ENCODE measurements at places on chromosomes 12 and 14. TPM values are rescaled to one million over a fixed set of nuclear protein-coding genes. Genes with fewer than 3 reads are reported as not detected.

GRCh38 chr12:89414851-89415250, 62.5 kb upstream of the DUSP6 start:
- no peak for DNase-seq

GRCh38 chr14:57352396-57353170, 37.8 kb upstream of the NAA30 start:
- peak; percentile 13 for DNase-seq

DNA sequence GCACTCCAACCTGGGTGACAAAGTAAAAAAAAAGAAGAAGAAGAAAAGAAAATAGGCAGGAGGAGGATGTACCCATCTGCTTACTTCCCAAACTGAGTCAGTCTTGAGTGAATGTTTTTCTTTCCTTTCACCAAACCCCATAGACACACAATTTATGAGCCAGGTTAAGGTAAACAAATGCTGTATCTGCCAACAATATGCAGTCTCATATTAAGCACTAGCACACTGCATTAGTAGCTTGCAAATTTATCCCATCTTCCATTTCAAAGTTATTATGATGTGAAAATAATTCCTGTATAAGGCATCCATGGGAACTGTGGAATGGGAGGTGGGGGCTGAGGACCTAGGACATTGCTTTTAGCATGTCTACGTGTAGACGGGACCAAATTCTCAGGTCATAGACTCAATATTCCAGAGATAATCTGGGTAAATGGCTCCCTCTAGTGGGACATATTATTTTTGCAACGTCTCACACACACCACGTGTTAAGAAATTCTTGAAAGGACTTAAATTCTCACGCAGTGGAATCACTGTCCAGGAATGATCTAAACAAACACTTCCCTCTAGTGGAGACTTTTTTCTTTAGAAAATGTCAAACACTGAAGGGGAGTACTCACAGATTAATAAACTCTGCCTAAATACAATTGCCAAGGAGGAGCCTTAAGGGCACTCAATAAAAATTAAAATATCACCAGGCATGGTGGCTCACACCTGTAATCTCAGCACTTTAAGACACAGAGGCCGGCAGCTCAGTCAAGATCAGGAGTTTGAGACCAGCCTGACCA, 17.1 kb upstream of the OR10P1 start:
- peak; percentile 96 for DNase-seq

GRCh38 chr12:87779016-87779415, 250.2 kb downstream of the C12orf50 start:
- DNase-seq: no peak

GRCh38 chr14:65949711-65950516, 536.3 kb upstream of the CCDC196 start:
- DNase-seq: no peak

GRCh38 chr12:71846322-71846940, 6.9 kb downstream of the TBC1D15 start:
- DNase-seq: peak; percentile 65

GRCh38 chr14:70282666-70283065, 76.8 kb downstream of the COX16 start:
- DNase-seq: no peak

GRCh38 chr14:22422238-22422637, 166.8 kb downstream of the DAD1 start:
- DNase-seq: no peak

DNA sequence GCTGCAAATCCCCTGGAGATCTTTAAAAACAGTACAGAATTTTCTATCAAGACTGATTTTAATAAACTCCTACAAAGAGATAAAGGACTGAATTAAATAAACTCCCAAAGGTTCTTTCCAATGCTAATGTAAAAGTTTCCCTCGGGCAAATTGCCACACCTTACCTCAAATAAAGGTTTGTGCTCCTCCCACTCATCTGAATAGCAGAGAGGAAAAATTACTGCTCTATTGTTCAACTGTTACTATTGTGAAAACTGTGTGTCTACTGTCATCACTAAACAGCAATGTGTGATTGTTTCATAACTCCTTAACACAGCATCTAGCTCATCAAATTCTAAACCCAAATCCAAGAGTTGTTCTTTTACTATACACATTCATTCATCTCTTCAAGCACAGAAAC, 3.2 kb downstream of the SPTLC2 start:
- DNase-seq: no peak

The ENTPD5 gene
- total RNA-seq: 8.5 TPM

The KRT3 gene
- total RNA-seq: not detected

The NDRG2 gene
- 13.4 TPM for total RNA-seq

The KRT6A gene
- total RNA-seq: not detected

The HOXC10 gene
- total RNA-seq: 0.53 TPM

The HVCN1 gene
- 2.1 TPM for total RNA-seq

All from SK-MEL-5 (cell line).